A673 (cell line): ENCODE measurements at places on chromosomes 4 and X.

- H3K4me3 ChIP-seq = peak overlapping the region; percentile 18
- no peaks in the 10 kb centered on the region for H3K27me3 ChIP-seq
- DNase-seq = peak; percentile 86
These were observed 63.8 kb upstream of the TAPT1 start for GRCh38 chr4:16289897-16290554.

DNA sequence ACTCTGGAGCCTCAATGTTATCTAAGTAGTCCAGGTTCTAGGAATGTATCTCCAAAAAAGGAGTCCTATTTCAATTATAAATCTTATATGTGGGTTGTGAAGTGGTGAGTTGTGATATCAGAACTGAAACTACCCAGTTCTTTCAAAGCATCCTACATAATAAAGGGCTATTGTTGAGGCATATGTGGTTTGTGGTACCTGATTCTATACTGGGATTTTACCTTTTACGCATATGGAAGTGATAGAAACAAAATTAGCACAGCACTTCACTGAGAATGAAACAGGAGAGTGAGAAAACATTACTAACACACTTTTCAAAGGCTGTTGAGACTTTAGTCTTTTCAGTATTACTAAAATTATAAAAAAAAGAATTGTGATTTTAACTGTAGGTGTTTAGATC, 417.7 kb upstream of the GALNT7 start:
- no peaks in the 10 kb centered on the region for H3K36me3 ChIP-seq
- DNase-seq = no peak
- H3K4me1 ChIP-seq = no peaks in the 10 kb centered on the region
- no peak overlapping the region for H3K4me3 ChIP-seq
- H3K27me3 ChIP-seq = no peaks in the 10 kb centered on the region
- H3K27ac ChIP-seq = no peak overlapping the region

GRCh38 chr4:108029016-108029720, 39.5 kb downstream of the HADH start:
- no peak overlapping the region for H3K4me3 ChIP-seq
- no peaks in the 10 kb centered on the region for H3K27me3 ChIP-seq
- H3K27ac ChIP-seq = no peak overlapping the region

GRCh38 chr4:181757910-181758660, 485.1 kb upstream of the TENM3 start:
- no peak overlapping the region for H3K27ac ChIP-seq
- H3K27me3 ChIP-seq = peaks cover 64% of the 10 kb centered on the region
- no peaks in the 10 kb centered on the region for H3K36me3 ChIP-seq
- H3K4me1 ChIP-seq = no peaks in the 10 kb centered on the region
- no peak overlapping the region for H3K4me3 ChIP-seq
- DNase-seq = no peak

DNA sequence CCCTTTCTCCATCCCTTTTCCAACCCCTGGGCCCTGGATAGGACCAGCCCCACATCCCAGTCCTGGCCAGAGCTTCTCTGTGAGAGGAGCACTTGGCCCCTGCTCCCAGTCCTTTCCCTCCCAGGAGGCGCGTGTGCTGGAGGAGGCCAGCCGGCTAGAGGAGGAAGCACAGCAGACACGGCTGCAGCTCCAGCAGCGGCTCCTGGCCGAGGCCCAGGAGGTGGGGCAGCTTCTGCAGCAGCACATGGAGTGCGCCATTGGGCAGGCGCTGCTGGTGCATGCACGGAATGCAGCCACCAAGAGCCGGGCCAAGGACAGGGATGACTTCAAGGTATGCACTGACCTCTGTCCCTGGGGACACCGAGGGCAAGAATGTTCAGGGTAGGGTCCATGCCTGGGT, 87.5 kb downstream of the EVC start:
- no peak overlapping the region for H3K27ac ChIP-seq
- H3K4me1 ChIP-seq = no peaks in the 10 kb centered on the region
- H3K36me3 ChIP-seq = peaks cover 8% of the 10 kb centered on the region
- no peak for DNase-seq
- H3K4me3 ChIP-seq = no peak overlapping the region

GRCh38 chr4:128686810-128687209, 122.7 kb upstream of the JADE1 start:
- H3K27me3 ChIP-seq = no peaks in the 10 kb centered on the region
- no peak overlapping the region for H3K27ac ChIP-seq
- H3K36me3 ChIP-seq = no peaks in the 10 kb centered on the region
- no peaks in the 10 kb centered on the region for H3K4me1 ChIP-seq
- no peak overlapping the region for H3K4me3 ChIP-seq
- DNase-seq = no peak

DNA sequence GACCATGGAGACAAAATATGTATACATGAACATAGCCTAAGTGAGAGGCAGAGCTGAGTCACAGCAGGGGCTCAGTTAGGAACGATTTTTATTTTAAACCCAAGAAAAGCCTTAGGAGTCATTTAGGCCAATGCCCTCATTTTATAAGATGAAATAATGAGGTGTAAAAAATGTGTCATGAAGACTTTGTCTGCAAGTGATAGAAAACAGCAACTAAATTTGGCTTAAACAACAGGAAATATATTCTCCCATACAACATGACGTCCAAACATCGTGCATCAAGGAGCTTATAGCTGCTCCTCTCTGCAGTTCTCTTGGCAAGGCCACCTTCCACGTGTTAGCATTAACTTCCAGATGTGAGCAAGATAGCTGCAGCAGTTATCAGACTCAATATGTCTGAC, 16.8 kb downstream of the SCFD2 start:
- no peaks in the 10 kb centered on the region for H3K36me3 ChIP-seq
- no peaks in the 10 kb centered on the region for H3K27me3 ChIP-seq
- no peak overlapping the region for H3K4me3 ChIP-seq
- no peak for DNase-seq
- H3K4me1 ChIP-seq = no peaks in the 10 kb centered on the region
- H3K27ac ChIP-seq = no peak overlapping the region

DNA sequence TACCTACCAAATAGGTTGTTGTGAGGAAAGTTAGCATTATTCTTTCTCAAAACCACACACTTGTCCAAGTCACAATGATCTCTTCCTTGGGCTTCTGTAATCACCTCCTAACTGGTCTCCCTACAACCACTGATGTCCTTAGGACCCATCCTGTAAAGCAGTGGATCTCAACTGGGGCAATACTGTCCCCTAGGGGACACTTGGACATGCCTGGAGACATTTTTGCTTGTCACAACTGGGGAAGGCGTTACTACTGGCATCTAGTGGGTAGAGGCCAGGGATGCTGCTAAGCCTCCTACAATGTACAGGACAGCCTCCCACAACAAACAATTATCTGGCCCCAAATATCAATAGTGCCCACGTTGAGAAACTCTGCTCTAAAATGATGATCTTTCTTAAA, 118.7 kb upstream of the AP1S2 start:
- no peaks in the 10 kb centered on the region for H3K36me3 ChIP-seq
- H3K4me1 ChIP-seq = no peaks in the 10 kb centered on the region
- H3K4me3 ChIP-seq = no peak overlapping the region

GRCh38 chr4:169059306-169060211, 49.5 kb upstream of the CBR4 start:
- no peaks in the 10 kb centered on the region for H3K36me3 ChIP-seq
- H3K4me3 ChIP-seq = no peak overlapping the region
- no peak overlapping the region for H3K27ac ChIP-seq
- DNase-seq = no peak
- no peaks in the 10 kb centered on the region for H3K4me1 ChIP-seq
- no peaks in the 10 kb centered on the region for H3K27me3 ChIP-seq

GRCh38 chr4:56757261-56757746, 64.2 kb downstream of the SPINK2 start:
- H3K27ac ChIP-seq = no peak overlapping the region
- DNase-seq = no peak
- H3K27me3 ChIP-seq = no peaks in the 10 kb centered on the region
- H3K4me1 ChIP-seq = no peaks in the 10 kb centered on the region
- H3K36me3 ChIP-seq = no peaks in the 10 kb centered on the region

DNA sequence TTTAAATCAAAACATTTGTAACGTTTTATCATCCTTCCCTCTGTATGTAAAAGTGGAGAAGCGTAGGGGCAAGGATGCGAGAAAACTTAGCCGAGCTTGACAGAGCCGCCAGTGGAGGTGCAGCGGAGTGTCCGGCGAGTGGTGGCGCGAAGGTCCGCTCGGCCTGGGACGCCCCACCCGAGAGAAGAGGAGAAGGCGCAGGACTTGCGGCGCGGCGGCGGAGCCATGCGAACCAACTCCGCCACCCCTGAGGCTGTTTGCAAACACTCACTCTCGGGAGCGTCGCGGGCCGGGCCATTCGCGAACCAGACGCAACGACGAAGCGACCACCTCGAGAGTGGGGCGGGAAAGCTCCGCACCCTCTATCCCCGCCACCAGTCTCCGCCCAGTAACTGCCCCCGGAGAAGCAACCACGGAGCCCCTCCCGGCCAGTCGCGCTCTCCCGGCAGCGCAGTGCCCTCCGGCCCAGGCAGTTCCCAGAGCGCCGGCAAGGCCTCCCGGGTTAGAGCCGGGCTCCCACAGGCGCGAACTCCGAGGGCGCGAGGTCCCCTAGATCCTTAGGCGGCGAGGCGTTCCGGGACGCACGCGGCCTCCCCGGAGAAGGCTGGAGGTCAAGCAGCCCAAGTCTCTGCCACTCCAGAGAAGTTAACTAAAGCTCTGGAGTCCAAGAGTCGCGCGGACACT, 2.3 kb upstream of the MAB21L2 start:
- peaks cover 5% of the 10 kb centered on the region for H3K36me3 ChIP-seq
- H3K4me3 ChIP-seq = no peak overlapping the region
- no peak overlapping the region for H3K27ac ChIP-seq

DNA sequence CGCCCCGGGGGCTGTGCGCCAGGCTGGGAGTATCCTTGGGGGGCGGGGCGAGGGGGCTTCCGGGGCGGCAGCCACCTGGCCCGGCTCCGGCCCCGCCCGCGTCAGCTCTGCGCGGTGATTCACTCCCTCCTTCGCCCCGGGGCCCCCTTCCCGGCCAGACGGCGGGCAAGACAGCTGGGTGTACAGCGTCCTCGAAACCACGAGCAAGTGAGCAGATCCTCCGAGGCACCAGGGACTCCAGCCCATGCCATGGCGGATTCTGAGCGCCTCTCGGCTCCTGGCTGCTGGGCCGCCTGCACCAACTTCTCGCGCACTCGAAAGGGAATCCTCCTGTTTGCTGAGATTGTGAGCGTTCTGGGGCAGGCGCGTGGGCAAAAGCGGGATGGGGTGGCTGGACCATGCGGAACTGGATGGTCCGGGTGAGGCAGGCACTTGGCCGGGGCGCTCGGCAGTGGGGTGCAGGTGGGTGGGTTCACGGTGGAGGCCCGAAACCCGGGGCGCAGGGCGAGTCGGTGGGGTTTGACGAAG, at the start of gene PLP2:
Gene PLP2, plus strand, starts transcription at position 147 of the 528 bp plus-strand sequence. Its CDS starts 103 bp downstream, at position 250.
- peak within 1 kb of the TSS; percentile 61 for H3K4me3 ChIP-seq
- DNase-seq = peak; percentile 49
- H3K27me3 ChIP-seq = no peaks in the 10 kb centered on the region

- H3K4me1 ChIP-seq = no peaks in the 10 kb centered on the region
- DNase-seq = no peak
- H3K36me3 ChIP-seq = no peaks in the 10 kb centered on the region
- no peaks in the 10 kb centered on the region for H3K27me3 ChIP-seq
These were observed 4.5 kb downstream of the EMD start for GRCh38 chrX:154383359-154384283.

DNA sequence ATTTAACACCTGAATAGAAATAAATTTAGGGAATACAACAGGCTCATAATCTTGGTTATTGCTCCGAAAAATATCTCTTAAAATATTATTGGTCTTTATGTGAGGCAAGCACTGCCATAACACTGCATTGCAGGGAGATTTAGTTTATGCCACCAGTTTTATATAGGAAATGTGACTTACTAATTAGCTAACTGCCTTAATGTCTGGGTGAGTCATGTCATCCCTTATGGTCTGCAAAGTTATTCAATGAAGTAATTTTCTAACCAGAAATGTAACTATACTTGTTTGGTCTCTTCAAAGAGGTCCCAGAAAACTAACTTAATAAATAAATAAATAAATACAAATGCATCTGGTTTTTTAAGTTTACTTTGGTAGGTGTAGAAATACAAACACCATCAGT, 597.2 kb downstream of the GALNTL6 start:
- no peaks in the 10 kb centered on the region for H3K27me3 ChIP-seq
- DNase-seq = peak; percentile 19
- H3K36me3 ChIP-seq = no peaks in the 10 kb centered on the region
- H3K27ac ChIP-seq = no peak overlapping the region
- H3K4me1 ChIP-seq = no peaks in the 10 kb centered on the region

- no peak overlapping the region for H3K27ac ChIP-seq
- no peak overlapping the region for H3K4me3 ChIP-seq
- H3K36me3 ChIP-seq = no peaks in the 10 kb centered on the region
- DNase-seq = no peak
- H3K27me3 ChIP-seq = no peaks in the 10 kb centered on the region
These were observed 9.8 kb upstream of the PDE5A start for GRCh38 chr4:119638359-119638758.

- no peak for DNase-seq
- no peaks in the 10 kb centered on the region for H3K36me3 ChIP-seq
- H3K4me1 ChIP-seq = no peaks in the 10 kb centered on the region
- H3K27ac ChIP-seq = no peak overlapping the region
- no peaks in the 10 kb centered on the region for H3K27me3 ChIP-seq
- H3K4me3 ChIP-seq = no peak overlapping the region
These were observed 246.9 kb downstream of the EVC2 start for GRCh38 chr4:5461477-5461876.

GRCh38 chr4:155618183-155618838, 48.3 kb upstream of the GUCY1A1 start:
- no peaks in the 10 kb centered on the region for H3K27me3 ChIP-seq
- H3K27ac ChIP-seq = no peak overlapping the region
- no peak overlapping the region for H3K4me3 ChIP-seq

- no peak for DNase-seq
- H3K27me3 ChIP-seq = no peaks in the 10 kb centered on the region
- H3K36me3 ChIP-seq = no peaks in the 10 kb centered on the region
- H3K4me3 ChIP-seq = no peak overlapping the region
- H3K4me1 ChIP-seq = no peaks in the 10 kb centered on the region
These were observed 54.6 kb upstream of the ATP8A1 start for GRCh38 chr4:42711496-42711895.

DNA sequence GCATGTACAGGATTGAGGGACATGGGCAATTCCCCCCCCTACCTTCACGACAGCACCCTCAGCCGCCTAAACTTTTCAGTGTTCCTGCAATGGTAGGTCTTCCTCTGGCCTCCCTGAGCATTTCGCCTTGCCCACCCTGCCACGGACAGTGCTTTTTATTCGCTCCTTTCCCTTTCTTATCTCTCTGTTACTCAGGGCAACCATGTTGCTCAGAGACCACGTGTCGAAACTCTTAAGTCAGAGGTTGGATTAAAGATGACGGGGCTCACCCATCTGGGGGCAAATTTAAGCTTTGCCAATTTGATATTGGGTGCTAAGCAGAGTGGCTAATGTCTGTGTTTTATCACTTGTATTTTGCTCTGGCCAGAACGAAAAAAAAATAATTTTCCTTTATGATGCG, 20.4 kb downstream of the TENM3 start:
- no peaks in the 10 kb centered on the region for H3K4me1 ChIP-seq
- DNase-seq = no peak
- H3K27ac ChIP-seq = no peak overlapping the region
- no peaks in the 10 kb centered on the region for H3K36me3 ChIP-seq
- no peaks in the 10 kb centered on the region for H3K27me3 ChIP-seq
- H3K4me3 ChIP-seq = no peak overlapping the region
